Left forelimb (tissue), 1 donor: ENCODE measurements at places on chromosomes 4 and X.
A peak's percentile ranks its signal among the peaks of the same experiment; 100 is the strongest.

DNA sequence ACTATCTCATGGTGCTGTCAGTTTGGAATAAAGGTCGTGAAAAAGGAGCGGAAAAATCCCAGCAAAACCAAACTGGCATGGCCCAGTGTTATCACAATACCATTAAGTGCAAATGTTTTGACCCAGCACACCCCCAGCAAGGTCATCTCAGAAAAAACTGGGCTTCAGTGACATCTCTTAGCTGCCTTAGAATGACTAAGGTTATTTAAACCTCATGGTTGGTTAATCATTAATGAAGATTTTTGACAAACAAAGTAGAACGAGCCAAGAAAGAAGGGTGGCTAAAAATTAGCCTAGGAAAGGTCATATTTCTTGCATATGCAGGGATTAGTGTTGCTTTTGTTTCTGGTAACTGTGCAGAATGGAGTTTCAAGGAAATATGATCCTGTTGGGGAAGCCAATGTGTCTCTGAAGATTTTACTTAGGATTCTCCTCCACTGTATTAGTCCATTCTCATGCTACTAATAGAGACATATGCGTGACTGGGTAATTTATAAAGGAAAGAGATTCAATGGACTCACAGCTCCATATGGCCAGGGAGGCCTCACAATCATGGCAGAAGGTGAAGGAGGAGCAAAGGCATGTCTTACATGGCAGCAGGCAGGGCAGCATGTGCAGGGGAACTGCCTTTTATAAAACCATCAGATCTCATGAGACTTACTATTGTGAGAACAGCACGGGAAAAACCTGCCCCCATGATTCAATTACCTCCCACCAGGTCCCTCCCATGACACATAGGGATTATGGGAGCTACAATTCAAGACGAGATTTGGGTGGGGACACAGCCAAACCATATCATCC is 83.5 kb downstream of the CHRNA9 start:
- DNase-seq = no peak

GRCh38 chr4:163949976-163950601 is 455.6 kb downstream of the TMA16 start:
- no peak for DNase-seq

- DNase-seq = peak; percentile 74
Observed at GRCh38 chrX:56729152-56729850, at the start of gene NBDY. Gene NBDY, plus strand, starts transcription at chrX:56729243. Its CDS starts 111 bp downstream, at chrX:56729354.

- no peak for DNase-seq
Observed at GRCh38 chrX:83771664-83772063, 89.3 kb upstream of the CYLC1 start.

GRCh38 chr4:122963216-122963615 is 40.8 kb upstream of the NUDT6 start:
- DNase-seq = no peak

DNA sequence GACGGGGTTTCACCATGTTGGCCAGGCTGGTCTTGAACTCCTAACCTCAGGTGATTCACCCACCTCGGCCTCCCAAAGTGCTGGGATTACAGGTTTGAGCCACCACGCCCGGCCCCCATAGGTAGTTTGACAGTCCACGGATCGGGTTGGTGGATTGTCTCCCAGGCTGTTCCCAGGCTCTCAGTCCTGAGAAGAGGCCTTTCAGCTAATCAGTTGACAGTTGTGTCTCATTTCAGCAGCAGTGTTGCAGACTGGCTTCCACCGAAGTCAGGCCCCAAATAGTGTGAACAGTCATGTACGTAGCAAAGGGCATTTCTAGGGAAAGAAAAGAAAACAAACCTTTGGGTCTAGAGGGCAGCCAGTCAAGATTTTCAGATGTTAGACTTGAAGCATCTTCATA is 102.4 kb upstream of the TLR3 start:
- DNase-seq = no peak

DNA sequence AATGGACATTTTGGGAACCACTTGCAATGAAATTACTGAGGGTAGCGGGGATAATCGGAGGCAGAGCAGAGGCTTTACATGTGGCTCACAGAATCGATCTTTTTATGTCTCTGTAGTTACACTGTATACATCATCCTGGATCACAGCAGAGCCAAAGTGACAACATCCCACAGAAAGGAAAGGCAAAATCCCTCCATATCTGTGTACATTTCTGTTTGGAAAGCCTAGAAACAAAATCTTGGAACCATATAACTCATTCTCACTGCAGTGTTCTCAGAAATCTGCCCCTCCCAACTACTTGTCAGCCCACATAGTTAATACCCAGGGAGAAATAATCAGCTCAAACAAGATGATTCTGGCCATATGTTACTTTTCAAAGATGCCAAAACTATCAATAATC is 211.6 kb downstream of the DCLK2 start:
- no peak for DNase-seq

DNA sequence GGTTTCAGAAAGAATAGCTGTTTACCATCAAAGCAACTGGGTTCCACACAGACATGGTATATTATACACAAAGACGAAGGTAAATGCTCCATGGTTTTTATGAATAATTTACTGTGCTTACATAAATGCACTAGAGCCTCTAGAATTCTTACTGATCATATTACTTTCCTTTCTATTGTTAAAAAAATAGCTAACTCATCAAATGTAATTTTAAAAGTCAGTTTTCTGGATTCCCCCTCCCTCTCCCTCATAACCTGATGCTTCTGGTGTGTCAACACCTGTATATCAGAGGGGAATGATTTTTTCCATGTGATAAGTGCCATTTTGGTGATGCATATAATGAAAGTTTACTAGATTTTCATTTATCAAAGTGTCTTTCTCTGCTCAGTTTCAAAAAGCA is 31.1 kb upstream of the LEF1 start:
- DNase-seq = no peak

DNA sequence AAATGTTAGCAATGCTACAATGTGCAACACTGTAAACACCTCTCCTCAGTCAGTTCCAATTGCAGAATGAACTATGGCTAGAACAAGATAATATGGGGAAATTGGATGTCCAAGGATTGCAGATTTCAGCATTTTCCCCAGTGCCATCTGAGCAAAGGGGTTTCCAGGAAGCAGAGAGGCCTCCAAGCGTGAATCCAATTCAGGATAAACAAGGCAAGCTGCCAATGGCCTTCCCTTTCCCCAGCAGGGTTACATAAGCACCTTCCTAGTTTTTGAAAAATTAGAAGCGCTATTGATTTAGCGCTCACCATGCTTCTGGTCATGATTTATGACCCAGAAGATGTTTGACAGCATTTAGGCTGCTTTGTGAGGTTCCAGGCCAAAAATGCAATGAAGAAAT is 223.0 kb upstream of the GATB start:
- DNase-seq = no peak

- DNase-seq = no peak
Observed at GRCh38 chrX:29432534-29432933, 782.8 kb upstream of the MAGEB2 start.

DNA sequence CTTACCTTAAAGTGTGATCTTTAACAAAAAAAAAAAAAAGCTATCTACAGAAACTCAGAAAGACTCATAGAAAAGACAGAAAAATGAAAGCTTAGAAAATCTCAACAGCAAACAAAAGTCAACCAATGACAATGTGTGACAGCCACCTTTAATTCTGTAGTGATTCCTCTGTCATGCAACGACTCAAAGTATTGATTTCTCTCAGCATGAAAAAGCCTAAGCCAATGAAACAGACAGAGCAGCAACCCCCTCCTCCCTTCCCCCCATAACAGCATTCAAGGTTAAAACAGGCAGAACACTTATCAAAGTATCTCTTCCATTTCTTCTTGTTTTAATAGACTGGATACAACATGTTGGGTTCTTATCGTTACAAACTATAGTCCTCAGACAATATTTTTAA is 112.5 kb downstream of the MAB21L2 start:
- no peak for DNase-seq

DNA sequence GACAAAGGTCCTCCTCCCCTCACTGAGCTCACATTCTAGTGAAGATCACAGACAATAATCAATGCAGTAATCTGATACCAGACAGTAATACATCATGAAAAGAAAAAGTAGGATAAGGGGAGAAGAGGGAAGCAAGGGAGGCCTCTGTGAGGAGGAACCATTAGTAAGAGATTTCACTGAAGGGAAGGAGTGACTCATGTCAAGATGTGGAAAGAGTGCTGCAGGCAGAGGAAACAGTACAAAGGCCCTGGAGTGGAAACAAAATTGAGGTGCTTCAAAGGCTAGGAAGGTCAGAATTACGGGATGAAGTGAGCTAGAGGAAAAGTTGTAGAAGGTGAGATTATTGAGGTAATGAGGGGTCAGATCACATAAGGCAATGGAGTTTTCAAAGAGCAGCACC is 38.1 kb downstream of the LAMTOR3 start:
- no peak for DNase-seq

DNA sequence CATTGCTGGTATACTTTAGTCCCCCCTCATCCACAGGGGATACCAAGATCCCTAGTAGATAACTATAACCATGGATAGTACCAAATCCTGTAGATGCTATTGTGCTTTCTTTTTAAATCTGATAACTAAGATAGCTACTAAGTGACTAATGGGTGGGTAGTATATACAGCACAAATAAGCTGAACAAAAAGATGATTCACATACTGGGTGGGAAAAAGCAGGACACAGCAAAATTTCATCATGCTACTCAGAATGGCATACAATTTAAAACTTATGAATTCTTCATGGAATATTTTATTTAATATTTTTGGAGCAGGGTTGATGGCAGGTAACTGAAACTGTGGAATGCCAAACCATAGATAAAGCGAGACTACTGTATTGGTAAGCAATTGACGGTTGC is 161.6 kb downstream of the IL15 start:
- DNase-seq = no peak

GRCh38 chrX:56068274-56068758 is 163.8 kb upstream of the KLF8 start:
- DNase-seq = no peak

DNA sequence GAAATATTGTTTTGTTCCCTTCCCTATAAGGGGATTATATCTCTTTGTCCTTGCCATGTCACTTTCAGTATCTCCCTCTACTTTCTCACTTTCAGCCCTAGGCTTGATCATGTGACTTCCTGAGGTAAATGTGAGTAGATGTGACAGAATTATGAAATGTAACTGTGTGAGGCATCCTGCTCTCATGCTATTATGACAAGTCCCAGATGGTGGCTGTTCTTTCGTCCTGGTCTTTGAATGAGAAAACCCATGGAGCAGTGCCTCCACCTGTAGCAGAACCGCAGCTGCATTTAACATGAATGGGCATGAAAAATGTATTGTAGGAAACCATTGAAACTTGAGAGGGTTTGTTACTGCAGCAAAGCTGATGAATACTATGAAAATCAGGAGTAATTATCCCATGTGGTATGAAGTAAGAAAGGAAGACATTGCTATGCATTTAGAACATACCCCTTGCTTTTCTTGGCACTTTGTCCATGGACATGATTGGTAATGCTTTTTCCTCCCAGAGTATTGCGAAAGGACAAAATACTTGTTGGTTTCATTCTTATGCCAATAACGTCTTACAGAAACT is 202.2 kb upstream of the GPRIN3 start:
- DNase-seq = no peak

DNA sequence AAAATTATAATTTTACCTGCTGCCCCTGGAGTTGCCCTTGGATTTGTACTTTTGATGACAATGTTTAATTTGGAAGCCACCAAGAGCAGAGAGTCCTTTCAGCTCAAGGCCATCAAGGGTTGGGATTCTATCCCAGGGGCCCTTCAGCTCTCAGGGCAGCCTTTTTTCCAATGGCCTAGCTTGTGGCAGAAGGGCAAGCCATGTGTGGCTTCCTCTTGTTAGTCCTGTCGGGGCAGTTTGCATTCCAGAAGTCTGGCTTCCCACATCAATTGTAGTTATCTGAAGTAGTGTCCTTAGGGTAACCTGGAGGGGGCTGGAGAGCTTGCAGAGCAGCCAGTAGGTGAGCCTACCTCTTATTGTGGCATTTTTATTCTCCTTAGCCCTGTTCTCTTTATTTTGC is 569.4 kb downstream of the TRAM1L1 start:
- DNase-seq = no peak

DNA sequence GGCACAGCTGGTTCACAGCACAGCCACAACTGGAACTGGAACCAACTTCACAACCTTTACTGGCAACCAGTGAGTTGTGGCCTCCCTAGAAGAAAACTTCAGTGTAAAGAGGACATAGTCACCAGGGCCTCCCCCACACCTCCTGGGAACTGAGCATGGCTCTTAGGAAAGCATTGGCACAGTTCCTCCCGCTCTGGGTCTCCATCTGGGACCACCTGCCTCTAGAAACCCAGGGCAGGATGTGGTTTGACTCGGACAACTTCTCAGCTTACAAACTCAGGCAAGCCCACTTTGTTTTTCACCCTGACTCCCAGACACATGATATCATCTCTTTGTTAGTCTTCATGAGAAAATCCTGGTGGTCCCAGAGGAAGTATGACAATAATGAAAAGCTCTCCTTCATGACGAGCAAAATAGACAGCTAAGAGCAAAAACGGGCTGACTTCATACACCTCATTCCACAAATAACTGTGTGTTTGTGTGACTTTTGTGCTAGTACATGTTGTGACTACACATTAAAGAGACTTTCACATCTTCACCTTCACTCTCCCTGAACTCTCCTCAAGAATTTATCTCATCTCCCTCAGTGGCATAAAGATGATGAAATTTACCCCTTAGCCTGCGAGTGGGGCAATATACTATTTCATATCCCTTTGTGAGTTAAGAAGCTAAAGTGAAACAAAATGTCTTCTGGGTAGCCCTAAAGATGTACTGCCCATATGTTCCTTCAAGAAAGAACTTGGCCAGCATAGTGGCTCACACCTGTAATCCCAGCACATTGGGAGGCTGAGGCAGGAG is 75.4 kb downstream of the SH3KBP1 start:
- DNase-seq = no peak

GRCh38 chr4:168273838-168274237 is 44.7 kb downstream of the DDX60 start:
- no peak for DNase-seq

- DNase-seq = no peak
Observed at GRCh38 chr4:145824463-145824862, 114.2 kb downstream of the ZNF827 start.

GRCh38 chrX:139213241-139213709 is 317.3 kb upstream of the F9 start:
- DNase-seq = no peak

DNA sequence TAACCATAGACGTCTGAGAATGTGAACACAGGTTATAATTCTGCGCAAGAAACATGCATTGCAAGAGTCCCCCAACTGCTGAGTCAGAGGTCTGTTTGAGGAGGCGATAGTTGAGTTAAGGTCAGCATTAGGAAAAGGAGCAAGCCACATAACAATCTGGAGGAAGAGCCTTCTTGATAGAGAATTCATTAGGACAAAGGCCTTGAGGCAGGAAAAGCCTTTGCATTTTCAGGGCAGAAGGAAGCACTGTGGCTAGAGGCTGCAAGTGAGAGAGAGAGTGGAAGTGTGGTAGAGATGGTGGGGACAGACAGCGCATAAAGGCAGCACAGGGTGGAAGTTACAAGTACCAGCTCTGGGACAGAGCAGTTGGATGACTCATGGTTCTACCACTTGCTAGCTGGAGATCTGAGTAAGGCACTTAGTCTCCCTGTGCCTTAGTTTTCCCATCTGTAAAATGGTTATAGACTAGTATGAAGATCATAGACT is 125.8 kb upstream of the LNX1 start:
- DNase-seq = no peak

- no peak for DNase-seq
Observed at GRCh38 chrX:29468911-29469494, 746.4 kb upstream of the MAGEB2 start.
